ENCODE measurements at places on chromosomes 11 and 22.

DNA sequence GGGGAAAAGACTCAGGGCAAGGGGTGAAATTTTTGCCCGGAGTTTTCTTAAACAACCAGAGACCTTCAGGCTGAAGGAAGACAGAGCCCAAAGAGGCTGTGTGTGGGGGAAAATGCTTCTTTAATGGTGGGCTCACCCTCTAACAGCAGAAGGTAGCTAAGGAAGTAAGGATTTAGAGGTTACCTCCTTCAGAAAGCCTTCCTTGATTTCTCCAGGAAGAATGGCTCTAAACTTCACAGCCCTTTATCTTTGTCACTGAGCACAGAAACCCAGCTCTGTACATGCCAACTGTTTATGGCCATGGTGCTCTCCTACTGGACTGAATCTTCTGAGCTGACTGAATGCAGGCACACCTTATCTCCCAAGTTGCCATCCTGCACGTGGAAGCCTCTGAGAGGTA lies 196.0 kb downstream of the TENM4 start:
- DNase-seq, result no peak

- DNase-seq, result no peak
Observed at GRCh38 chr11:99383648-99384245, 363.0 kb downstream of the CNTN5 start.

- DNase-seq, result no peak
Observed at GRCh38 chr22:45483918-45484499, 18.7 kb upstream of the FBLN1 start.

- DNase-seq, result no peak
Observed at GRCh38 chr11:86765203-86765602, 35.1 kb upstream of the PRSS23 start.

DNA sequence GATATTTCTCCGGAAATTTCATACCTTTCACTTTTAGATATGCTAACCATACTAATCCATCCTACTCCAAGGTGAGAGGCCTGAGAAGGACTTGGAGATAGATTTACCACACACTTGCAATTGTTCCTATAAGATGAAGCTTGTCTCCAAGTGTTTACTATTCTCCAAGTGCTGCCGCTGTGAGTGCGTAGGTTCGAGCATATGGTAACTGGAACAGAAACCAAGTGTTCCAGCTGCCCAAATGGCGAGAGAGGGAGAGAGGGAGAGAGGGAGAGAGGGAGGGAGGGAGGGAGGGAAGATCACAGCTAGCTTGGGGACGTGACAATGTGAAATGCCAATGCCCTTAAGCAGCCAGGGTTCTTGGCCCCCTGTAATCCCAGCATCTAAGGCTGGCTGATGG lies 21.5 kb downstream of the ASCC2 start:
- no peak for DNase-seq

- no peak for DNase-seq
Observed at GRCh38 chr11:76217653-76218160, 11.4 kb upstream of the WNT11 start.

GRCh38 chr22:29408940-29409339 lies 20.6 kb upstream of the AP1B1 start:
- no peak for DNase-seq

GRCh38 chr22:30557243-30557642 lies 10.7 kb upstream of the SEC14L6 start:
- DNase-seq, result no peak

DNA sequence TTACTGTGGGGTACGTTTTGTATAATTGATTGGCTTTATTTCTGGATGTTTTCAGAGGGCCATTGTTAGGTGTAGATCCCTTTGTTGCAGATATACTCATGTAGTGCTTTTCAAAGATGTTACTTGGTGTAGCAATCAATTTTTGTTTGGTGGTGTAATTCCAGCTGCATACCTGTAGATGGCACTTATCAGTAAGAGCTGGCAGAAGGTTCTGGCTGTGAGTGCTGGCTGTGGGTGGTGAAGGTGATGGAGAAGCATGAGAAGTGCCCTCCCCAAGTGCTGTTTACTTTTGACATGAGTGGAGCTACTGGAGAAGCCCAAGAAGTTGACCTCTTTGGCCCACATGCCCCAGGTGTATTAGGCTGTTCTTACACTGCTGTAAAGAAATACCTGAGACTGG lies 1074.9 kb downstream of the FAM181B start:
- no peak for DNase-seq

GRCh38 chr22:37777122-37777687 lies 30.5 kb upstream of the GCAT start:
- DNase-seq, result peak; percentile 34

Measured in fibroblast of skin of left quadriceps (primary cell).